ENCODE measurements at places on chromosomes 16 and 17.

GRCh38 chr16:85435286-85435685 lies 177.8 kb upstream of the GSE1 start:
- no peak for DNase-seq

DNA sequence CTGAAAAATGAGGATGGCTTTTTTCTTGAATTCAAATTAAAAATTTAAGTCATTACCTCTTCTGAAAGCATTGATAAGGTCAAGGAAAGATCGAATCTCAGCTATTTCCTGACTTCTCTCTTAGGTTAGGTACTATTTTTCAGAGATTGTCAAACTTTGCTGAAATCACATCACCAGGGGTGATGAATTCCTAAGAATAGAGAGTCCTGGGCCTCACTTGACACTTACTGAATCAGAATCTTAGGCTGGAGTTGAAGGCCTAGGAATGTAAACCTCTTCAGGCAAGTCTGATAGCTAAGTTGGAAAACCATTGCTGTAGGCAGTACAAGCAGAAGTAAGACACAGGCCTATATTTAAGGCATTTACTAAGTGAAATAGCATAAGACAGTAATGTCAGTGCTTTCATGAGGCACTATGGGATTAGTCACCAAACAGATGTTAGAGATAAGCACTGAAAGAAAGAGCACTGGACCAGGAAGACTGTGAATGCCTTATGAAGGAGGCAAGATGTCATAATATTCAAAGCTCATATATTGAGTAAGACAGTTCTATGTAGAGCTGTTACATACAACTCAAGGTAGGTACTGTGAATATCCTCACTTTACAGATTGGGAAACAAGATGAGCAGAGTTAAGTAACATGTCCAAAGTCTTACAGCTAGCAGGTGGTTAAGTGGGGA lies 21.5 kb downstream of the DCAF7 start:
- DNase-seq = no peak

- DNase-seq = peak; percentile 8
These were observed 17.2 kb downstream of the TMEM114 start for GRCh38 chr16:8572919-8573724.

- no peak for DNase-seq
These were observed 42.3 kb upstream of the ZNF750 start for GRCh38 chr17:82881900-82882714.

- peak; percentile 34 for DNase-seq
These were observed 1.2 kb upstream of the SECTM1 start for GRCh38 chr17:82334622-82335394.

All from CD4-positive, alpha-beta T cell treated with Interleukin-17A for 1 hour (primary cell).